ENCODE measurements at places on chromosomes 11 and 22.

- no peak for DNase-seq
Measured at GRCh38 chr11:130865091-130865773, 51.0 kb downstream of the SNX19 start.

DNA sequence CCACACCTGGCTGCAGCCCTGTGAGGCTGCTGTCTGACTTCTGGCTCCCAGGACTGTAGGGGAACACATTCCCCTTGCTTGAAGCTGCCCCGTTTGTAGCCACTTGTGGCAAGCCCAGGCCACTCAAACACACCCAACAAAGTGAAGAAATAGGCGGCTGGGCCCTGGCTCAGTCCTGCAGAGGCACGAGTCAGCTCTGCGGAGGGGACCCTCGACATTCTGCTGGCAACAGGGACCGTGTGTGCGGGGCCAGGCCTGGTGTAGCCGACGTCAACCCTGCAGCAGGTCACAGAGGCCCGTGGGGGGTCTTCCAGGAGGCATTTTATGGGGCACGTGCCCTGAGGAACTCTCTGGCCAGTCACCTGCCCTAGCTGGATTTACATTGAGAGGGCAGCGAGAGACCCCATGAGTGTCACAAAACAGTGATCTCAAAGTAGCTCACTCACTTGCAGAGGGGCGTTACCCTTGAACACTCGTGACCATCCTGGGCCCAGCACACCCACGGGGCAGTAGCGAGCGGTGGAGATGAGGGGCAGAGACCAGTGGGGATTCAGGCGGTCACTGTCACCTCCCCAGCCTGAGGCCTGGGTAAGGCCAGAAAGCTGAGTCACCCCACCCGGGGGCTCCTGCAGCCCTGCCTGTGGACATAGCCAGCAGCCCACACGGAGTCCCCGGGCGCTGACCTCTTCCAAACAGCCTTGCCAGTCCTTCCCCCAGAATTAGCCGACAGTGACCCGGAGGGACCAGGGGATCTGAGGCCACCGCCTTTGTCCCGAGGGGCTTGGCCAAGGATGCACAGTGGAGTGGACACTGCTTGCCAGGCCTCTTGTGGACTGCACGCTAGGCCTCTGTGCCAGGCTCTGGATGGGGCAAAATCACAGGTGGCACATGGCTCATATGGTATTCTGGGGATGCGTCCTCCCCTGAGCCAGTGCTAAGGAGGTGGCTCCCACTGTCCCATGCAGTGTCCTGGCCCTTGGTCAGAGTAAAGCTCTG is 139.5 kb downstream of the CTTN start:
- DNase-seq, result no peak

DNA sequence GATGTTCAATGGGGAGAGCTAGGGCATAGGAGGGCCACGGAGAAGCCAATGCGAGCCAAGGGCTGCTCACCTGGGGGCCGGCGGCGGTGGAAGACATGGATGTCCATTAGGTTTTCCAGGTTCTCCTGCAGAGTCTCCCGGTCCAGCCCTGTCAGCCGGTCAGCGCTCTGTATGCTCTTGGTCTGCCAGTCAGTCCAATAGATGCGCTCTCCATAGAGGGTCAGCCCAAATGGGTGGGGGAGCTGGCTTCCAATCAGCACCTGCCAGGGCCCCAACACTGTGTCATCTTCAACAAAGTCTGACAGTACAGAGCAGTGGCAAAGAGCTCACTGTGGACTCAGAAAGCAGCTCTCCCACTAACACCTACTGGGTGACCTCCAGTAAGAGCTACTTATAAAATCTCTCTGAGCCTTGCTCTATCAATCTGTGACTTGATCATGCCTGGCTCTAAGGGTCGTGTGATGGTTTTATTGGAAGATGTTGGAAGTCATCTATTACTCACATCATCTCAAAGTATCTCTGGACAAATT is 33.0 kb upstream of the CKAP5 start:
- DNase-seq, result no peak

- no peak for DNase-seq
Measured at GRCh38 chr11:127632976-127633680, 632.6 kb upstream of the KIRREL3 start.

GRCh38 chr11:79287952-79288351 is 152.9 kb downstream of the TENM4 start:
- no peak for DNase-seq

GRCh38 chr11:92867913-92868619 is 101.4 kb upstream of the MTNR1B start:
- DNase-seq, result no peak

DNA sequence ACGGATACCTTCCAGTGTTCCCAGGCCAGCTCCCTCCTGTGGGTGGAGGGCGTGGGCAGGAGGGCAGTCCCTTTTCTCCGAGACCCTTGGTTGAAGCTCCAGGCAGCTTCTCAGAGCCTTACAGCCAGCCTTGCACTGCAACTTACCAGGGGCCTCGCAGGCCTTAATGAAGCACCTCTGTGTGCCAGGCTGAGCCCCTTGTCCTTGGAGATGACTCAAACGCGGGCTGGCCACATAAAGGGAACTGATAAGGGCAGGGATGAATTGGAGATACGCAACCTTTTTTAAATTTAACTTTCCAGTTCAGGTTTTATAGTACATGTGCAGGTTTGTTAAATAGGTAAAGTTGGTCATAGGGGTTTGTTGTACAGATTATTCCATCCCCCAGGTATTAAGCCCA is 72.7 kb downstream of the WNT7B start:
- DNase-seq, result no peak

DNA sequence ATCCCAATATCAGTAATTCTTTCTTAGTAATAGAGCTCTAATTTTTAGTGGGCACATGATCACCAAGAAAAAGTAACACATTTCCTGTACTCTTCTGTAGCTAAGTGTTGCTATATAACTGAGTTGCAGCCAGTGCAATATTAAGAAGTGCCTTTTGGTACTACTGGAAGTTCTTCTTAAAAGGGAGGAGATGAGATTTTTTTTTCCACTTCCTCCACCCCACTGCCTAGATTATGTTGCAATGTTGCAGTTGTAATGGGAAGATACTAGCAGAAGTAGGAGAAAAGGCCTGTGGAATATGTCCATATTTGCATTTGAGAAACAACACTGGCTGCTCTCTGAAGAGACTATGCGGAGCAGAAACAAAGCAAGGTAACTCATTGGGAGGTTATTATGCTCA is 280.6 kb upstream of the ANO5 start:
- no peak for DNase-seq

DNA sequence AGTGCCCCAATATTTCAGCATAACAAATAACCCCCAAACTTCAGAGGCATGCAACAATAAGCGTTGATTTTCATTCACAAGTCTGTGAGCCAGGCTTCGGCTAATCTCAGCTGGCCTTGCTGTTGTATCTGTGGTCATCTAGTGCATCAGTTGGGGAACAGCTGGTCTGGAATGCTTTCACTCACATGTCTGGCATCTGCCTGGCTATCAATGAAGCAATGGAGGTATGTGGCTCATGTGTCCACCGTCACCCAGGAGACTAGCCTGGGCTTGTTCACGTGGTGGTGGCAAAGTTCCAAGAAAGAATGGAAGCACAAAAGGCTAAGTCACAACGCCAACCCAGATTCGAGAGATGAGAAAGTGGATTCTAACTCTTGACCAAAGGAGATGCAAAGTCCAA is 304.8 kb upstream of the ISX start:
- DNase-seq, result no peak

GRCh38 chr22:49730656-49731055 is 97.0 kb downstream of the BRD1 start:
- DNase-seq, result no peak

- no peak for DNase-seq
Measured at GRCh38 chr11:8360086-8360828, 96.6 kb upstream of the LMO1 start.

- no peak for DNase-seq
Measured at GRCh38 chr22:36772451-36772850, 3.5 kb downstream of the IFT27 start.

GRCh38 chr11:65503949-65504673 is 5.3 kb downstream of the MALAT1 start:
- no peak for DNase-seq

DNA sequence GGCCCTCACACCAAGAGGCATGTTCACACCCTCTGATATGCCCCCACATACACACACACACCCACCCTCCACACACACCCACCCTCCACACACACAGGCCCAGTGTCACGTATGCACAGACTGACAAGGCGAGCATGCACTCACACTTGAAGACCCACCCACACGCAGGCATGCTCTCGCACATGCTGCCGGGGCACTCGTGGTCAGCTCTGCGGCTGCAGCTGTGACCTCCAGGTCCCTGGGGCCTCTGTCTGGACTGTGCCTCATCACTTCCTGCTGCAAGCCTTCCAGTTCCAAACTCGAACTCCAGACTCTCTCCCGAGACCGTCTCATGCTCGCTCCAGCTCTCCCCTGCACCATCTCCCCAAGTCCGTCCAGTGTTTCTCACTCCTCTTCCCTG is 9.5 kb downstream of the DCHS1 start:
- DNase-seq, result no peak

GRCh38 chr22:20155330-20156041 is 4.6 kb upstream of the CCDC188 start:
- DNase-seq, result no peak

DNA sequence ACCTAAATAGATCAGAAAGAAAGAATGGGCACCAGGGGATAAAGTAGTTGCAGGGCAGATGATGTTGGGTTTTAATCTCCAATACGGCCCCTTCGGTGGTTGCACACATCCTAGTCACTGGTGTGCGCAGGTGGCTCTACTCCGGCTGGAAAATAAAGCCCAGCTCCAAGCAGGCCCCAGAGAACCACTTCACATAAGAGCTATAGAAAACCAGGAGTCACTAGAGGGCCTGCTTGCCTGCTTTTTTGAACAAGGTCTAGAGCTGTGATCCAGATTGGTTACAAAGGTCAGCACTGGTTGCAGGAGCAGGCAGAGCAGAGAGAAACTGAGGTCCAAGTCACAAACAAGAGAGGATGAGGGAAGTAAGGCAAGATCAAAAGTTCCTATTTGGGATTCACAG is 41.5 kb upstream of the MS4A8 start:
- no peak for DNase-seq

GRCh38 chr11:34791780-34792542 is 124.2 kb downstream of the APIP start:
- DNase-seq, result no peak

GRCh38 chr22:19271273-19271855 is 20.2 kb downstream of the CLTCL1 start:
- no peak for DNase-seq

DNA sequence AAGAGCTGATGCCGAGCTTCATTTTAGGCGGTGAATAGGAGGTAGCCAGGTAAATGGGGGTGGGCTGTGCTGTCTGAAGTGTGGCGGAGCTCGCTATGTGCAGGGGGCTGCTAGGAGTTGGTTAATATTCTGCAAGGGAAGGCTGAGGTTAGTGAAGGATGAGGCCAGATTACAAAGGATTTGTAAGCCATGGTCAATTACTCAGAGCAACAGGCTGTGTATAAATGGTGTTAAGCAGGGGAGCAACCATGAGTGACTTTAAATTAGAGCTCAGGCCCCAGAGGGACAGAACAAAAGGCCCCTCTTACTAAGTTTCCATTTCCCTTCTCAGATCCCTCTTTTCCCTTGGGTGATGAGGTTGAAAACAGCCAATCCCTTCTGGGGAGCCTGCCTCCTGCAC is 7.3 kb upstream of the MCAM start:
- no peak for DNase-seq

- no peak for DNase-seq
Measured at GRCh38 chr11:14327116-14327515, 31.9 kb downstream of the RRAS2 start.

- no peak for DNase-seq
Measured at GRCh38 chr11:118980191-118980881, 8.8 kb downstream of the FOXR1 start.

- no peak for DNase-seq
Measured at GRCh38 chr11:78417175-78417887, at the start of gene GAB2. Gene GAB2, minus strand, starts transcription at chr11:78417820. Its CDS starts 100 bp downstream, at chr11:78417720.

All from activated CD8-positive, alpha-beta memory T cell treated with anti-CD3 and anti-CD28 coated beads for 4 hours (primary cell).